Suppressor macrophage treated with lipopolysaccharide for 1 hour (primary cell): ENCODE measurements at places on chromosomes 5 and 9.

DNA sequence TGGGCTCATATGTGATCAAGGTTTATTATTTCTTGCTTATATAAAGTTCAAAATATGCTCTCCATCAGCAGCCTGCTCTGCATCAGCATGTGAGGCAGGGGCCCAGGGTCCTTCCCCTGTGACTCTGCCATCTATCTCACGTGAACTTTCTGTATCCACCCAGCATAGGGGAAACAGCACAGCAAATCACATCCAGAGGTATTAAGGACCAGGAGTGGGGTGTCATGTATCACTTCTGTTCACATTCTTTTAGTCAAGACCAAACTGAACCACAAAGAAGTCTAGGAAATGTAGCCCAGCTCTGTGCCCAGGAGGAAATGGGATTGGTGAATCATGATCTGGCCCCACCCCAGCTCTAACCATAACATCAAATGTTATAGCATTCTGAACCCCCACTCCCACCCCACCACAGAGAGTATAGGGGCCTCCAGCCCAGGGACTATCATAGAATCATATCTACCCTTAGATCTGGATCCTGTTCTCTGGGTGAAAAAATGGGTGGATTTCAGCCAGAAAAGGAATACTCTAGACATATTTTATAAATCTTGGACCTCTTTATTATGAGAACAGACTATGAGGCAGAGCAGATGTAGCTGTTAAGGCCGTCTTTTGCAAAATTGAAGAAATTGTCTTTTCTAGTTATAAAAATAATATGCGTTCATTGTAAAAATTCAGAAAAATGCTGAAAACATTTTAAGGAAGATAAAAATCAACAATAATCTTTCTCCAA lies 473.7 kb downstream of the ARHGEF28 start:
- no peak for DNase-seq

DNA sequence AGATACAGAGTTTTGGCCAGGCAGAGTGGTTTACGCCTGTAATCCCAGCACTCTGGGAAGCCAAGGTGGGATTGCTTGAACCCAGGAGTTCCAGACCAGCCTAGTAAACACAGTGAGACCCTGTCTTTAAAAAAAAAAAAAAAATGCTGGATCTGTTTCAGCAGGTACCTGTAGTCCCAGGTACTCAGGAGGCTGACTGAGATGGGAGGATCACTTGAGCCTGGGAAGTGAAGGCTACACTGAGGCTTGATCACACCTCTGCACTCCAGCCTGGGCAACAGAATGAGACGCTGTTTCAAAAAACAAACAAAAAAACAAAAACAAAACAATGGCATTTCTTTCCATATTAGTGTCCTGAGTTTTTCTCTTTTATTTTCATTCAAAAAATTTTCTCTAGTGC lies 19.0 kb downstream of the UNC13B start:
- no peak for DNase-seq

DNA sequence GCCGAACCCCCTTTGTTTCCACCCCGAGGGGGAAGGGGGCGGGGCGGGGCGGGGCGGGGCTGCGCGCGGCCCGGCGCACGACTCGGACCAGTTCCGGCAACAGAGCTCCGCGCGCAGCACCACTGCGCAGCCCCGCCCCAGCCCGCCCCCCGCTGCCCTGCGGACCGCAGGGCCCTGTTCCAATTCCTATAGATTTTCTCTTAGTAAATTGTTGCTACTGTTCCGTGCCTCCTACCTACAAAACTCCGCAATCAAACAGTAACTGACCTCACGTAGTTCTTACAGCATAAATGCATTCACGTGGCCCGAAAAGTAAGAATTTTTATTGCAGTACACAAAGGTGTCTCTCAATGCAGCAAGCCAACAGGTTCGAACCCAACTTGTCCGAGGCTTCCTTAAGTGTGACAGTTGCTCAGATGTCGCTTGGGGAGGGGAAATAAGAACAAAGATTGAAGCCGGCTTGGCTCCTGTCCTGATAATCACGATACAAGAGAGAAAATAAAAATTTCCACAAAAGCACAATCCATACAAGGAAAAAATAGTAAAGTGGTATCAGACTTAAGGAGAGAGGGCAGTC lies 1.2 kb upstream of the RNF38 start:
- peak; percentile 86 for DNase-seq

- DNase-seq = no peak
Measured at GRCh38 chr9:87580941-87581438, 83.3 kb downstream of the DAPK1 start.

GRCh38 chr9:21710548-21711191 lies 91.8 kb upstream of the MTAP start:
- DNase-seq = no peak

DNA sequence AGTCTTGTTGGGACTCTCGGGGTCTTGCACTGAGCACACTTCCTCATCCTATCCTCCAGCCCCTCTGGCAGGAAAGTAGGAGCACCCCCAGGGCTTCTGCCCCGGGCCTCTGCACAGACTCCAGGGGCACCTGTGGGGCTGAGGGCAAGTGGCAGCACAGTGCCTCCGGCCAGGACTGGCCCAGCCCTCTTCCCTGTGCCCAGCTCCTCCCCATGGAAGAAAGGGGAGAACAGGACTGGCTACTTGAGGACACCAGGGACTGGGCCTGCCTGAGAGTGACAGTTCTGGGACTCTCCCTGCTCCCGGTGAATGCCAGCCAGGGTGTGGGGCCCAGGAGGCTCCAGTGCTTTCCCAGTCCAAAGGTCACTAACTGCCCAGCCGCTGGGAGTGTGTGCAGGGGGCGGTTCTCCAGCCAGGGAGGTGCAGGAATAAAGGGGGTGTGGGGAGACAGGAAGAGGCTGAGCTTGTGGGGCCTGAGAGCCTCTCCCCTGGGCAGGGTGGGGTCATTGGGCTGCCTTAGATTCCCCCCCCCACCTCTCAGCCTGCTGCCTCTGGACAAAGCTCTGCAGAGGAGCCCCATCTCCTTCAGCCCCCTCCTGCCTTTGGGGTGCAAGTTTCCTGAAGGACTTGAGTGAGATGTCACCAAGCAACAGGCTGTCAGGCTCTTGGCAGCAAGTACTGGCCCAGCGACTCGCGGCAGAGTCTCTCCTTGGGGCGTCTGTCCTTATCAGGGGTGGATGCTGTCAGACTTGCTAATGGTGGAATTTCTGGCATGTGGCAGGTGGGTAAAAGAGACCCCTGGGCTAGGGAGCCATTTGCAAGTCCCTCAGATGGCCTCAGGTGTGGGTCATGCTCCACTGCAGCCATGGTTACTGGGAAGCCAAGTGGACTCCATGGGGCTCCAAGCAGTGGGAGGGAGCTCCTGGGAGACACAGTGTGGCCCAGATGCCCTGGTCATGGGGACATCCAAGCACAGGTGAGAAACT lies 19.1 kb upstream of the JADE2 start:
- no peak for DNase-seq

- DNase-seq = no peak
Measured at GRCh38 chr5:180523629-180524466, 29.7 kb downstream of the CNOT6 start.

DNA sequence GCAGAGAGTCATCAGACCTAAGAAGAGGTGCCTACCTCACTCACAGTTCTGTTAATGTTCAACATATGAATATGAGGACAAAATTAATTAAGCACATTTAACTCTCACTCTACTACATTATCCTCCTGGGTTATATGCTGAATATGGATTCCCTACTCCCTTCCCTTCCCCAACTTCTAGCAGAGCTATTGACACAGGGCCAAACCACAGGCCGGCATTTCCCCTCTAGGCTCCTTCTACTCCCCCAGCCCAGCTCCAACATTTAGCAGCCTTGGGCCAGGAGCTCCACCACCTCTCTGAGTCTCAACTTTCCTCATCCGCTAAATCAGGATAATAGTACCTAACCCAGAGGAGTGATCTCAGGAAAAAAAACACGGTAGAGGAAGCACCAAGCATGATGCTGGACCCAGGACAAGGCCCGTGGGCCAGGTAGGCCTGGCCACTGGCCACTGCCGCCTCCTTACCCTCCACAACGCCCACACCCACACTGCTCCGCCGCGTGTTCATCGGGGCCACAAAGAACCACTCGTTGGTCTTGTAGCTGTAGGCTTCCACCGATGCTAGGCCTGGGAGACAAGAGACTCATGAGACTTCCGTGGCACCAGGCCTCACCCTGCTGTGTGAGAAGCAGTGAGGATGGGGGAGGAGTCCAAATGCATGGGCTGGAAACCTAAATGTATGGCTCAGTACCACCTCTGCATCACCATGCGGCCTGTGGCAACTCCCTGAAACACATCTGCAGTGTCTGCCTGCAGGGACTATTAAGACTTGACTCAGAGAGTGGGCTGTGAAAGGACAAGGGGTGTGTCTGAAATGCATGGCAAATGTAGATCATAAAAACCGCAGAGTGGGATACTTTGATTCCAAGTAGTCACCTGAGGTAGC lies 98.8 kb downstream of the KLHL3 start:
- no peak for DNase-seq

GRCh38 chr5:36374266-36374862 lies 72.7 kb upstream of the RANBP3L start:
- DNase-seq = no peak

- DNase-seq = peak; percentile 65
Measured at GRCh38 chr9:114480746-114481435, 24.4 kb downstream of the WHRN start.
